ENCODE measurements at places on chromosomes 16 and 17.

DNA sequence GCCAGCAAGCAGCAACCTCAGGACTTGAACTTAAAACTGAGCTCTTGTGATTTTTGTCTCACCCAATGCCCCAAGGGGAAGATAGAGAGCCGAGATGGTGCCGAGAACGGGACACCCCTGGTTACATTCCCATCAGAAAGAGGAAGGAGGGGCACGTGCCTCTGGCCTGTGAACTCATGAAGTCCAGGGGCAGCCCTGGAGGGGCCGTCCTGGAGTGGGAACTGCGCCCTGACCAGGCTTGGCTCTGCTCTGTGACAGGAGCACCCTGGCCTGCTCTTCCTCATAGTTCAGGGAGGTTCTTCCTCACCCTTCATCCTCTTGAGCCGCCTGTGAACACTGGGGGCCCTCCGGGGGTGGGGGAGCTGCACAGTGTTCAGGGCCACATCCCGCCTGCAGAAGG is 130.3 kb upstream of the FOXF1 start:
- no peak for DNase-seq

DNA sequence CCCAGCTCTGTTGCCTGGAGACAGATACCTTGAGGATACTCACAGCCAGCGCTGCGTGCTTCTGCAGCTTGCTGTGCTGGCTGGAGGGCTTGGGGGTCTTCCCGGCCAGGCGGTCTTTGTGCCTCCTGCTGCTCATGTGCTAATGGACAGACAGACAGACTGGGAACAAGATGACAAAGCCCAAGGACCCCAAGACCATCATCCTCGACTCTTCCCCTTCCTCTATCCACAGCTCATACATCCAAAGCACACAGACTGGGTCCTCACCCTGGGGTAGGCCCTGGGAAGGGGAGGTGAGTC is 7.7 kb downstream of the NKIRAS2 start:
- no peak for DNase-seq

DNA sequence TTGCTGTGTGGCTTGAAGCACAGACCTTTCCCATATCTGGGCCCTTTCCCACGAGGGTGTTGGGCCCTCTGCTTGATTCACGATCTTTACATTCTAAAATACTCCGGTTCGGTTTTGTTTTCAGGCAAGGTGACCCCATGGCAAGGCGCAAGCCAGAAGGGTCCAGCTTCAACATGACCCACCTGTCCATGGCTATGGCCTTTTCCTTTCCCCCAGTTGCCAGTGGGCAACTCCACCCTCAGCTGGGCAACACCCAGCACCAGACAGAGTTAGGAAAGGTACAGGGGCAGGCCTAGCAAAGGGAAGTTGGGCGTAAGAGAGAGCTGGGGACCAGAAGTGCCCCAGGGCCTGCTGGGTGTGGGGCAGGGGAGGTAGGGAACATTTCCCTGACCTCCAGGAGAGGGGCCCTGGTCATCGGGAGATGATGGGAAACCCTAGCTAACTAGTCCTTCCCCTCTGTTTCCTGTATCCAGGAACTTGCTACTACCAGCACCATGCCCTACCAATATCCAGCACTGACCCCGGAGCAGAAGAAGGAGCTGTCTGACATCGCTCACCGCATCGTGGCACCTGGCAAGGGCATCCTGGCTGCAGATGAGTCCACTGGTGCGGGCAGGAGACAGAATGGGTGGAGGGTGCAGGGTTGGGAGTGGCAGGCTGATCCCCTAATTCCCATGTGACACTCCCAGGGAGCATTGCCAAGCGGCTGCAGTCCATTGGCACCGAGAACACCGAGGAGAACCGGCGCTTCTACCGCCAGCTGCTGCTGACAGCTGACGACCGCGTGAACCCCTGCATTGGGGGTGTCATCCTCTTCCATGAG is 1.4 kb downstream of the ALDOA start:
- DNase-seq = no peak

DNA sequence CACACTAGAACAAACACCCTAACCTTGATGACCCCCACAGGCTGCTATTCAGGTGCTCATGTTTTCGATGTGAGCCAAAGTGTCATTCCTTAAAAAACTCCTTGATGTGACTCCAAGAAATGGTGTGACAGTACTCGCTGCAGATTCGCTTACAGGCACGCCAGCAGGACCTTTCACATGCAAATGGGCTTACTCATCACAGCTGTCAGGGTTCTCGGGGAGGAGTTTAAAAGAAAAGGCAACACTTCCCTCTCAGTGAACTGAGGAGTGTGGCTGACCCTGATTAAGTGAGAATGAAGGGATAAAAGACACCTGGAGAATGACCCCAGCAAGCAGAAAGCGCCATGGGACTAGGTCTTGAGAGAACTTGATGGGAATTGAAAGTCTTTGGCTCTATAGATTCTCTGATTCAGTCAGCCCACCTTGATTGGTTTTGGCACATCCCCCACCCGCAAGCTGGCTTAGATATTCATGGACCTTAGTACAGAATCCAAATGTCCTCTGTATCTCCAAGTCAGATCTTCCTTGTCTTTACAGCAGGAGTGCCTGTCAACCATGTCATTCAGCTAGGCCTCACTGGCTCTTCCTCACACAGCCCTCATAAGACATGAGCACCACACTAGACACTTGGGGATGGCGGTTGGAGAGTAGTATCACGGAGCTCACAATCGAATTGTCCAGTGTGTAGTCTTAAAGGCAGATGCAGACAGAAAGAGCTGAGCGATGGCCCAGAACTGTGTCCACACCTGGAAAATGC is 82.6 kb downstream of the HIC1 start:
- DNase-seq = no peak

DNA sequence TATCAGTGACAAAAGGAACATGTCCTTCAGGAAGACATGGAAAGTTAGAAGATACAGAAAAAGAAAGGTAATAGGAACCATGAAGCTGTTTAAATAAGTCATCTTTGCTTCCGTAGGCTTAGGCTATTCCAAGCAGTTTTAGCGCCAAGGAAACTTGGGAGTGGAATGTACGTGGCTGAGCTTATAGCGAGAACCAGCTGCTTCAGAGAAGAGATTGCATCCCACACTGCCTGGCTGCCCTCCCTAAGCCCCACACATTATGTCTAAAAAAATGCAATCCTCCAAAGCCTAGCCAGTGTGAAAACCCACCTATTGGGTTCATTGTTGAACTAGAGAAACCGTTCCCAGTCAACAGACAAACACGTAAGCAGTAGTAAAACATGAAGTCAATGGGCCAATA is 149.9 kb downstream of the SLC39A11 start:
- DNase-seq = no peak
